ENCODE measurements at places on chromosomes 5 and 9. TPM values are rescaled to one million over a fixed set of nuclear protein-coding genes. Genes with fewer than 3 reads are reported as not detected.

CORO2A gene
- 1.2 TPM for total RNA-seq

SLC36A2 gene
- total RNA-seq: not detected

F2RL2 gene
- total RNA-seq: 3.7 TPM

C5orf63 gene
- 3.8 TPM for total RNA-seq

HSD17B3 gene
- total RNA-seq: not detected

FBXL7 gene
- total RNA-seq: 1.8 TPM

MLANA gene
- not detected for total RNA-seq

LRRC19 gene
- not detected for total RNA-seq

ANKRD34B gene
- total RNA-seq: not detected

All from A549 treated with GW870086 at 1 μM for 4 hours (cell line).